ENCODE measurements at places on chromosomes 3 and 15.

DNA sequence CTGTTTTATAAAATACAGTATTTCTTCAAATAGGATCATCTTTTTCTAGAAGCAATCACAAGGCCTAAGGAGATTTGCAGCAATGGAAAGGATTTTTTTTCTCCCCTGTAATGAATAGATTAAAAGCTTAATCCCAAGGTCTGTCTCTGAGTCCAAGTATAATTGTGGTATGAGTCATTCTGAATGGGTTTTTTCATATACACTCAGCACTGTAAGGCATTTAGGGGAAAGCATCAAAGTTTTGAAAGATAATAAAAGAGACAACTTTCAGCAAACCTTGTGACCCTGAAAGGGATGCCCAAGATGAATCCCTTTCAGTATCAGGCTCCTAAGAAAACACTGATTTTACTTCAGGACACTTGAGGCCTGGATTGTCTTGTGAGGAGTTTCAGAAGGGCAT, 23.3 kb upstream of the LARS2 start:
- no peak for DNase-seq

DNA sequence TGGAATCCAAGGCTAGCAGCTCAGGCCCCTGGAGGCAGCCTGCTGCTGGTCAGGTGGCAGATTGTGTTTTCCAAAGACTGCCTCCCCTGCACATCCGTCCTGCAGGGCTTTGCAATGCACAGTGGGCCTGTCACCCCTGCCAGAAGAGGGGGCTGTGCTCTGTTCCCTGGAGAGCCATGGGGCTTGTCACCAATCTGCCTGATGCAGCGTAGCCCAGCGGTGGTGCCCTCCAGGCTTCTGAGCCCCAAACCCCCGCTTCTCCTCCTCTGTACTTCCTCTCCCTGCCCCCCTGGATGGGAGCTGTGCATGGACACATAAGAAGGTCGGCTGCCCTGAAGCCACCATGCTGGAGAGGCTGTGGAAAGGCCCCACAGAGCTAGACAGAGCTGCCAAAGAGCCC, 10.0 kb upstream of the PLXNA1 start:
- no peak for DNase-seq

DNA sequence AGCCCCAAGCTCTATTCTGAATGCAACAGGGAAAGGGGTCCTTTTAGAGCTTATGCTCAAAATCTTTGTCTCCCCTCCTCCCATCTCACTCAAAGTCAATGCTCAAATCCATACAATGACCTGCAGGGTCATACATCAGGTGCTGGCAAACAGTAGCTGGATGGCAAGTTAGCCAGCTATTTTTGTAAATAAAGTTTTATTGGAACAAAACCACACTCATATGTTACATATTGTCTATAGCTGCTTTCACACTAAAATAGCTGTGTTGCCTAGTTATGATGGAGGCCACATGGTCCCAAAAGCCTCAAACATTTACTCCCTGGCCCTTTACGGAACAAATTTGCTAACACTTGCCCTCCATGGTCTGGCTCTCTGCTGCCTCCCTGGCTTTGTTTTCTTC, 1.8 kb upstream of the FAN1 start:
- DNase-seq, result no peak

GRCh38 chr3:37808656-37809055, 53.0 kb upstream of the CTDSPL start:
- no peak for DNase-seq

- no peak for DNase-seq
Observed at GRCh38 chr3:70951316-70951715, 632.2 kb downstream of the FOXP1 start.

- DNase-seq, result no peak
Observed at GRCh38 chr3:64109438-64109837, 86.1 kb upstream of the PSMD6 start.

DNA sequence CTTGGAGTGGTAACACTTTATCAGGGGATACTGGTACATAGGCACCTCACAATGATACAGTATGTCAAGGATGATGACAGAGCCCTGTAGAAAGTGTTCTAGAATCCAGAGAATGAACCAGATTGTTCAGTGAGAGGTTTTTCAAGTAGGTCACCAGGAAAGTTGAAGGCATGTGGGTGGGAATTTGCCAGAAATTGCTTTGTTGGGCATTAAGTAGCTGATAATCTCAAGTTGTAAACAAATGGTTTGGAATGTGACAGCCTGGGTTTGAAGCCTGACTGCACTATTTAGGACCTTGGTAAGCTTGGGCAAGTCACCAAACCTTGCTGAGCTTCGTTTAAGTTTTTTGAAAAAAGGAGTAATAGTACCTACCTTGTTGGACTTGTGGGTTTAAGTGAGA, 12.5 kb downstream of the SLC35G2 start:
- no peak for DNase-seq

- DNase-seq, result no peak
Observed at GRCh38 chr3:59069838-59070237, 20.0 kb upstream of the CFAP20DC start.

DNA sequence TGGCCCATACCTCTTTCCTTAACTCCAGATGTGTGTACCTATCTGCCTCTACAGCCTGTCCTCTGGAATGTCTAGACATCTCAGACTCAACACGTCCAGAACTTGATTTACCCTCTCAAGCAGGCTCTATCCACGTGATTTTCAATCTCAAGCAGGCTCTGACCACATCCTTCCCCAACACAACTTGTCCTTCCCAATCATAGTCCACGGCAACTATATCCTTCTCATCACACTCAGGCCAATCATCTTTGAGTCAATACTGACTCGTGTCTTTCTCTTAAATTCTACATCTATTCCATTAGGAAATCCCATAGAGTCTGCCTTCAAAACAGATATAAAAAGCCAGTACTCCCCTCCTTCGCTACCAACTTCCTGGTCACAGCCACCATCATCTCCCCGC, 70.4 kb downstream of the FOXP1 start:
- no peak for DNase-seq

DNA sequence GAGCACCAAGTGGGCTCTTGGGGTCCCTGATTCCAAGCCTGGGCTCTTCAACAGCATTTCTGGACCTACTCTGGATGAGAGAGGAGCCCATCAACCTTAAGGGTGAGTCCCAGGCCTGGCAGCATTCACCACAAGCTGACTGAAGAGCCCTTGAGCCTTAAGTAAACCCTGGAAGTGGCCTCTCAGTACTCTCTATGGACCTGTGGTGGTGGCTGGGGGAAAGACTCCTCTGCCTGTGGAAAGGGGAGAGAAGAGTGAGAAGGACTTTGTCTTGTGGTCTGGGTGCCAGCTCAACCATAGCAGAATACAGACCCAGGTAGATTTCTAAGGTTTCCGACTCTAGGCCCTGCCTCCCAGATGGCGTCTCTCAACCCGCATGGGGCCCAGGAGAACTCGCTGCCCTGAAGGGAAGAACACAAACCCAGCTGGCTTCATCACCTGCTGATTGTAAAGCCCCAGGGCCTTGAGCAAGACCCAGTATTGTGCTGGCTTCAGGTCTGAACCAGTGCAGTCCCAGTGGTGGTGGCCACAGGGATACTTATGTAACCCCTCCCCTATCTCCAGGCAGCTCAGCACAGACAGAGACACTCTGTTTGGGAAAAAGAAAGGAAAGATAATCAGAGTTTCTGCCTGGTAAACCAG, 71.4 kb downstream of the TFDP2 start:
- DNase-seq, result no peak

GRCh38 chr3:60931452-60931851, 319.8 kb downstream of the FHIT start:
- DNase-seq, result no peak

GRCh38 chr3:127074900-127075360, 92.0 kb downstream of the PLXNA1 start:
- DNase-seq, result no peak

GRCh38 chr15:29103824-29104565, 165.6 kb downstream of the NSMCE3 start:
- DNase-seq, result peak; percentile 70
